ENCODE measurements at places on chromosomes 6 and 20.

GRCh38 chr6:126107475-126108166 is 121.3 kb downstream of the TRMT11 start:
- DNase-seq: no peak
- no peaks in the 10 kb centered on the region for H3K27me3 ChIP-seq
- no peaks in the 10 kb centered on the region for H3K4me1 ChIP-seq
- no peaks in the 10 kb centered on the region for H3K36me3 ChIP-seq

DNA sequence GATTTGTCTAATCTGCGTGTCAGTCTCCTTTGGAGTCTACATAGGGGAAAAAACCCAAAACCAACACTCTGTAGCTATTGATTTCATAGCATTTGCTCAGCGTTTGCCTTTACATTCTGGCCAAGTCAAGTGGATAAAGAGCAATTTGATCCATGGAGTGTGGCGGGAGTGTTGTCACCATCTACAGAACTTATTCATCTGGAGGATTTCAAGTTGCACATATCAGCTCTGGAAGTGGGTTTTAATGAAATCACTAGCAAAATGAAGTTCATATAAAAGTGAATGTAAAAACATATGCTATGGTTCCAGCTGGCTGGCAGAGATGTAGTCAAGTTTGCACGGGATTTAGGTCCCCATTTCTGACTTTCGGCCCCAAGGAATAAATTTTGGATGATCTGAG is 219.7 kb upstream of the SUPT3H start:
- H3K36me3 ChIP-seq: no peaks in the 10 kb centered on the region
- no peak overlapping the region for H3K27ac ChIP-seq
- no peaks in the 10 kb centered on the region for H3K27me3 ChIP-seq
- H3K4me1 ChIP-seq: no peaks in the 10 kb centered on the region

GRCh38 chr6:112254921-112255320 is 554 bp upstream of the LAMA4 start:
- DNase-seq: no peak
- peaks cover 26% of the 10 kb centered on the region for H3K27me3 ChIP-seq
- H3K4me1 ChIP-seq: peaks cover 8% of the 10 kb centered on the region
- peak overlapping the region; percentile 89 for H3K27ac ChIP-seq

GRCh38 chr20:39066471-39067242 is 104.5 kb downstream of the DHX35 start:
- no peak overlapping the region for H3K27ac ChIP-seq
- no peaks in the 10 kb centered on the region for H3K36me3 ChIP-seq
- H3K4me3 ChIP-seq: no peak overlapping the region
- DNase-seq: no peak
- H3K4me1 ChIP-seq: no peaks in the 10 kb centered on the region

GRCh38 chr6:41878246-41878645 is 16.9 kb downstream of the USP49 start:
- H3K36me3 ChIP-seq: no peaks in the 10 kb centered on the region
- no peaks in the 10 kb centered on the region for H3K4me1 ChIP-seq
- no peaks in the 10 kb centered on the region for H3K27me3 ChIP-seq
- H3K27ac ChIP-seq: no peak overlapping the region
- H3K4me3 ChIP-seq: no peak overlapping the region

DNA sequence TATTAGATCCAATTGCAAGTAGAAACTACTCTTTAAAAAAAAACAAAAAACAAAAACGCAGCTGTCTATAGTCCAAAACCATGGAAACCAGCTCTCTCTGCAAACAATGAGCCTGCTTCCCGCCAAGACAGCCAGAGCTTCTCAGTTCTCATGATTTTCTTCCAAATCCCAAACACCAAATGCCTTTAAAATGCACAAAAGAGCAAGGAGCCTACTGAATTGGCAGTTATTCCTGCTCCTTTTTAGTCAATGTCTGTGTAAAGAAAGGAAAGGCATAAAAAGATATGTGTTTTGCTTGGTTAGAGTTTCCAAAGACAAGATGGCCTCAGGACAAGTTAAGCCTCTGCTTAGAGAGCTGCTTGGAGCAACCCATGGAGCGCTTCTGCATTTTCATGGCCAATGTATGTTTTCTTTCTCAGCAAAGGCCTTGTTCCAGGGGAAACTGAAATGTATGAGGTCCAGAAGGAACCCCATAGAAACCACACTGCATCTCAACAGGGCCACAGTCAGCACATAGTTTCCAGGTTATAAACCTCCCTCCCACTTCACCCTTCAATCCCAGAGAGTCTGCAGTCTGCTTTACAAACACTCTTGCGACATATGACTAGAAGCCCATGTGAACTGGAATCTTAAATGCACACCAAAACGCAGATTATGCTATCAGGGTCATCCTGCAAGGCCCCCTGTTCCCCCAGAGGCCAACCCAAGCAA is 209.3 kb upstream of the TAB2 start:
- DNase-seq: no peak
- no peaks in the 10 kb centered on the region for H3K4me1 ChIP-seq

DNA sequence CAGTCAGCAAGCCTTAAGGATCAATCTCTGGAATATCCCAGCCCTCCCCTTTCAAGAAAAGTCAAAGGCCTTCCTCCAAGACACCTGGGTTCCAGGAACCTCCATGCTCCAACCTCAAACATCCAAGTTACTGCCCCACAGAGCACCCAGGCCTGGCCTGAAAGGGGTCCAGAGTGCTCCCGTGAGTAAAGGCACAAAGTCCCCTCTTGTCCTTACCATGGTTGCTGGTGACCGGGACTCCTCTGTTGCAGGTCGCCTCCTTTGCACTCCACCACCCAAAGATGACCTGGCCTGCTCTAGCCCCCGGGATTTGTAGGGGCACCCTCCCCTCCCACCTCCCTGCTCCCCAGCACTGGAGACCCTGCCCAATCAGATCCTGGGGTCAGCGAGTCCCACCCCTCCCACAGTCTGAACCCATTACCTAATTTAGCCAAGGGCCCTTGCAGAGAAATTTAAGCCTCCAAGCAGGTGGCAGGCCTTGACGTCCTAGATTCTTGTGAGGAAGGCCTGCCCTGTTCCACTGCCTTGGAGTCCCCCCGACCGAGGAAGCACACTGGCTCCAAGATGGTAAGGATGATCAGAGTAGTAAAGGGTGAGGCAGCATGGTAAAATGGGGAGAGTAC is at the start of gene TNNC2:
Gene TNNC2, minus strand, starts transcription at position 283 of the 623 bp plus-strand sequence. Its CDS starts 64 bp downstream, at position 219.
- H3K27me3 ChIP-seq: peaks cover 13% of the 10 kb centered on the region
- no peak for DNase-seq
- peaks cover 33% of the 10 kb centered on the region for H3K4me1 ChIP-seq
- no peaks in the 10 kb centered on the region for H3K36me3 ChIP-seq
- H3K27ac ChIP-seq: peak within 1 kb of the TSS; percentile 34

DNA sequence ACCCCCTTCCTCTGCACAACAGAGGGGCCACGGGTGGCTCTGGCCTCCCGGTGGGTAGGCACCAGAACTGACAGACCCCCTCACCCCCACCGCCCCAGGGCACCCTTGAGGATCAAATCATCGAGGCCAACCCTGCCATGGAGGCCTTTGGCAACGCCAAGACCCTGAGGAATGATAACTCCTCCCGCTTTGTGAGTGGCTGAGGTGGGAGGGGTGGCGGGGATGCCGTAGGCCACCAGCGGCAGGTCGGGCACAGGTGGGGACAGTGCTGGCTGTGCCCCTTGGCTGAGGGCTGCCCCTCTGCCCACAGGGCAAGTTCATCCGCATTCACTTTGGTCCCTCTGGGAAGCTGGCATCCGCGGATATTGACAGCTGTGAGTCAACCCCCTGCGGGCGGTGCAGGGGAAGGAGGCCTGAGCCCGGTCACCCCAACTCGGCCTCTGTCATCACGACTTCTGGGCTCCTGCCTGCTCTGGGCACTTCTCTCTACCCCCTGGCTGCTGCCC is 29.1 kb downstream of the MYH7B start:
- no peaks in the 10 kb centered on the region for H3K36me3 ChIP-seq
- H3K27ac ChIP-seq: no peak overlapping the region

- H3K36me3 ChIP-seq: no peaks in the 10 kb centered on the region
- H3K4me3 ChIP-seq: no peak overlapping the region
- no peak for DNase-seq
- peaks cover 6% of the 10 kb centered on the region for H3K4me1 ChIP-seq
- no peak overlapping the region for H3K27ac ChIP-seq
Measured at GRCh38 chr6:111731456-111732195, 125.9 kb upstream of the TRAF3IP2 start.

- H3K4me3 ChIP-seq: peak overlapping the region; percentile 56
- no peaks in the 10 kb centered on the region for H3K27me3 ChIP-seq
- peak overlapping the region; percentile 82 for H3K27ac ChIP-seq
- no peak for DNase-seq
Measured at GRCh38 chr6:12291071-12291838, 1.1 kb downstream of the EDN1 start.

DNA sequence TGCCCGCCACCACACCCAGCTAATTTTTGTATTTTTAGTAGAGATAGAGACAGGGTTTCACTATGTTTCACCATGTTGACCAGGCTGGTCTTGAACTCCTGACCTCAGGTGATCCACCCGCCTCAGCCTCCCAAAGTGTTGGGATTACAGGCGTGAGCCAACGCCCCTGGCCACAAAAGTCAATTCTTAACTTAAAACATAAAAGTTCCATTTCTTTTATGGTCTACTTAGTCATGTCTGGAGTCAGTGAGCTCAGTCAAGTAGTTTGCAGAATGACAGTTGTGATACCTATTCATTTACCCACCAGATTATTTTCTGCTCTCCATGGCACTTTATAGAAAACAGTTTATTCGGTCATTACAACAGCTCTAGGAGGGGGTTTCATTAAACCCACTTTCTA is 103.1 kb upstream of the ESR1 start:
- no peak for DNase-seq
- no peak overlapping the region for H3K4me3 ChIP-seq
- no peaks in the 10 kb centered on the region for H3K36me3 ChIP-seq
